ENCODE measurements at places on chromosomes 4 and X. TPM values are rescaled to one million over a fixed set of nuclear protein-coding genes. Genes with fewer than 3 reads are reported as not detected.

DNA sequence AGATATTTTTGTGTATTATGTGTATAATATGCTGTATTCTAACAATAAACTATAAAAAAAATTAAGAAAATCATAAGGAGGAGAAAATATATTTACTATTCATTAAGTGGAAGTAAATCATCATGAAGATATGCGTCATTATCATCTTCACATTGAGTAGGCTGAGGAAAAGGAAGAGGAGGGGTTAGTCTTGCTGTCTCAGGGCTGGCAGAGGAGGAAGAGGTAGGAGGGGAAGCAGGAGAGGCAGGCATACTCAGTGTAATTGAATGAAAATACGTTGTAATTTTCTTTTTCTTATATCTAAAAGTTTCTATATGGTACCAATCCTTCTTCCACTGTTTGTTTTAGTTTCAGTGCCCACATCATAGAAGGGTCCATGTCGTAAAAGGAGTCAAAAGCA is 9.8 kb upstream of the TMEM185A start:
- no peaks in the 10 kb centered on the region for H3K27me3 ChIP-seq
- H3K4me1 ChIP-seq = no peaks in the 10 kb centered on the region
- no peak overlapping the region for H3K27ac ChIP-seq

Gene IL2
- not detected for total RNA-seq

DNA sequence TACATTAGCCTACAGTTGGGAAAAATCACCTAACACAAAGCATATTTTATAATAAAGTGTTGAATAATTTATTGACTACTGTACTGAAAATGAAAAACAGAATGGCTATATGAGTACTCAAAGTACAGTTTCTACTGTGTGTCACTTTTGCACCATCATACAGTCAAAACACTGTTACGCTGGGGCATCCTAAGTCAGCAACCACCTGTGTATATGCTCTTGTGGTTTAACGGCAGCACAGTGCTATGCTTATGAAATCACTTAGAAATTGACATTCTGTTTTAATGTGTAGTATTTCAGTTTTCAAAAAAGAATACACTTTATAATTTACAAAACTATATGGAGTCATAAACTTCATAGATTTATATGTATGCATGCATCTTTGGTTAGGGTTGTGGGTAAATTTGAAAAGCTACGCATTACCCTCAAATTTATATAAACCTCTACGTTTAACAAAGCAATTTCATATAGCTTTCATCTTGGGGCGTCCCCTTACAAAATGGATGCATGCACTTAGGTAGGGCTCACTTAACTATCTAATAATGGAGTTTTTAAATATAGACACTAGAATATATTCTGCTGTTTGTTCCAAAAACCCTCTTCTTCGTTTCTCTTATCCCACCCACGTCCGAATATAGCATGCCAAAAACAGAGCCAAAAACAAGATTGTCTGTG is 690 bp upstream of the NEIL3 start:
- H3K27me3 ChIP-seq = no peaks in the 10 kb centered on the region
- 0 out of 2 replicates have a peak, but pooled peaks cover 3% of the 10 kb centered on the region for H3K36me3 ChIP-seq
- no peak for DNase-seq
- peak overlapping the region; percentile 96 for H3K4me3 ChIP-seq
- H3K4me1 ChIP-seq = peaks cover 2% of the 10 kb centered on the region

GRCh38 chr4:15926486-15926885 is 12.1 kb downstream of the FGFBP1 start:
- peaks cover 12% of the 10 kb centered on the region for H3K27me3 ChIP-seq
- DNase-seq = no peak
- no peaks in the 10 kb centered on the region for H3K36me3 ChIP-seq
- H3K4me3 ChIP-seq = no peak overlapping the region

DNA sequence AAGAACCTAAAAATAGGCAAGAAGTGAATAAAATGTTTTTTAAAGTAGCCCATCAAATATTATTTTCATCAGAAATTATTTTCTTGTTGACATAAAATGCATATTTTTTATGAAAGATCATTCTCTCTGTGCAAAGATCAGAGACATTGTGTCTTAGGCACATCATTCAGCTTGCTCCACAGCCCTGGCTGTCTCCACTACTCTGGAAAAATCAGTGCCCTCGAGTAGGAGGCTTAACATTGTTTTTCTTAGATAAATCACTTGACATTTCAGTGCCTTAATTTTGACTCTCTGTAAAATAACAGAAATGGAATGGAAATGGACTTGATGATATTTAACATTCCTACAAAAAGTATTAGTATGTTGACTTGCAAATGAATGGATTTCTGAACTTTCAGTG is 77.9 kb downstream of the FAT4 start:
- no peak for DNase-seq
- H3K4me3 ChIP-seq = no peak overlapping the region
- no peaks in the 10 kb centered on the region for H3K27me3 ChIP-seq
- peaks cover 16% of the 10 kb centered on the region for H3K4me1 ChIP-seq
- no peak overlapping the region for H3K27ac ChIP-seq
- H3K36me3 ChIP-seq = no peaks in the 10 kb centered on the region

DNA sequence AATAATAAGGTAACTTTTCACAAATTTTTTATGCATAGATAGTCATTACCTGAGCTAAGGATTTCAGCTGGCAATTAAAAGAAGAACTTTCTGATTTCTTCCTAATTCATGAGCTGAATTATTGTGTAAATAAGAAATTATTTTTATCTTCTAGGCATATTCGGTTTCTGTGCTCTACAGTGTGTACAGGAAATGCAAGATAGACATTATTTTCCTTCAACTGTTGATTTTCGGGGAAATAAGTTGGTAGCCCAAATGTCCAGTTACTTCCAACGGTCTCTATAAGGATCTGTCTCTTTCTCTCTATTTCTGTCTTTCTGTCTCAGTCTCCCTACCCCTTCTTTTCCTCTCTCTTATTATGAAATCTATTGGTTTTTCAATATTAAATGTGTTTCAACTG is 137.3 kb upstream of the CLNK start:
- H3K27me3 ChIP-seq = no peaks in the 10 kb centered on the region

DNA sequence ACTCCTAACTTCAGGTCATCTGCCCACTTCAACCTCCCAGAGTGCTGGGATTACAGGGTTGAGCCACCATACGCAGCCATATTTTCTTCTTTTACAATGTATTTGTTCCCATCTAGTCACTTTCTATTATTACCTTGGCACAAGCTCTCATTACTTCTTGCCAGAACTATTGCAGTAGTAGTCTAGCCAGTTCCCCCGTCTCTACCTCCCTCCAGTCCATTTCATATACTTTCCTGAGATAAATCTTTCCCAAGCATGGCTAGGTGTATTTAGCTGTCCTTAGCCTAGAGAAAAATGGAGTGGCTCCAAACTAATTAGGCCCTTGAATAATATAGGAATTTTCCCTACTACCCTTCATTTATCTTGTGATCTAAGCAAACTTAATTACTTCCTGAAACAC is 412.2 kb downstream of the RPA4 start:
- DNase-seq = no peak
- no peaks in the 10 kb centered on the region for H3K36me3 ChIP-seq
- no peak overlapping the region for H3K4me3 ChIP-seq
- no peaks in the 10 kb centered on the region for H3K4me1 ChIP-seq

GRCh38 chrX:68650491-68650890 is 3.0 kb downstream of the STARD8 start:
- H3K27ac ChIP-seq = no peak overlapping the region
- no peak for DNase-seq
- H3K4me3 ChIP-seq = no peak overlapping the region

Gene PPARGC1A
- total RNA-seq = 0.15 TPM

DNA sequence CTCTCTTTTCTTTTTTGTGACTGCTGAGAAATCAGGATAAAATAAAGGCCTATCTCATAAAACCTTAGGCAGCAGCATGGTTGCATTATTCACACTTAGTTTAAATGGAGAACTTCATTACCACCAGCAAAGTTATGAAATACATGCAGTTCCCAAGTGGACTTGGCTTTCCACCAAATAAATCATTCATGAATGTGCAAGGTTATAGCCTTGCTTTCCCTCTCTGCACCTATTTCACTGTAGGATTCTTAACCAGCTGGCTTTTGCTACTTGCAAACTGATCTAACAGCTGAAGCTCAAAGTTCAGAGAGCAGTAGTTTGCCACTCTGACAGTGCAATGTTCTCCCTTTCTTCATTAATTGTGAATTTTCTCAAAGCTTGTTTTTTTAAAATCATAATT is 140.1 kb upstream of the SMIM31 start:
- no peaks in the 10 kb centered on the region for H3K27me3 ChIP-seq
- H3K27ac ChIP-seq = no peak overlapping the region
- no peak overlapping the region for H3K4me3 ChIP-seq
- H3K4me1 ChIP-seq = no peaks in the 10 kb centered on the region
- DNase-seq = no peak

DNA sequence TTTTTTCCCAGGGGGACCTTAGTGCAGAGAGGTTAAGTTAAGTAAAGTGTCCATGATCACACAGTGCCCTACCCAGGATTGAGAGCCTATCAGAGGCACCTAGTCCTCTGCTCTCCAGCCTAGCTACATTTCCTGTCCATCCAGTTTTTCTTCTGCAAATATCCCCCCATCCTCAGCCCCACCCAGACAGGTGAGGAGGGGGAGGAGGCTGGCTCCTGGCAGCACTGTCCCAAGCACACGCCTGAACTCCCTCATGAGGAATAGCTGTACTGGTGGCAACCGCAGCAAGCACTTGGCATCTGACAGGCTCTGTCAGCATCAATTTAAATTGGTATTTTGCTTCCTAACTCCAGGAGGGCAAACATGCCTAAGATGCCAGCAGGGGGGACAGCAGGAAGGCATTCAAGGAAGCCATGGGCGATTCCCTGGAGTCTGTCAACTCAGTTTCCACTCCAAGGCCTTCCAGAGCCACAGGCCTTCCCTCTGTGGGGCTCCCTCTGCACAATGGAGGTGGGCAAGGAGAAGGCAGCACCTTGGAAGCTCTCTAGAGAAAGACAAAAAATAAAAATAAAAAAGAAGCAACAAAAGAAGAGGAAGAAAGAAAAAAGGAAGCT is 6.4 kb upstream of the FRMPD3 start:
- no peak overlapping the region for H3K27ac ChIP-seq
- no peak for DNase-seq
- no peaks in the 10 kb centered on the region for H3K4me1 ChIP-seq
- no peak overlapping the region for H3K4me3 ChIP-seq

DNA sequence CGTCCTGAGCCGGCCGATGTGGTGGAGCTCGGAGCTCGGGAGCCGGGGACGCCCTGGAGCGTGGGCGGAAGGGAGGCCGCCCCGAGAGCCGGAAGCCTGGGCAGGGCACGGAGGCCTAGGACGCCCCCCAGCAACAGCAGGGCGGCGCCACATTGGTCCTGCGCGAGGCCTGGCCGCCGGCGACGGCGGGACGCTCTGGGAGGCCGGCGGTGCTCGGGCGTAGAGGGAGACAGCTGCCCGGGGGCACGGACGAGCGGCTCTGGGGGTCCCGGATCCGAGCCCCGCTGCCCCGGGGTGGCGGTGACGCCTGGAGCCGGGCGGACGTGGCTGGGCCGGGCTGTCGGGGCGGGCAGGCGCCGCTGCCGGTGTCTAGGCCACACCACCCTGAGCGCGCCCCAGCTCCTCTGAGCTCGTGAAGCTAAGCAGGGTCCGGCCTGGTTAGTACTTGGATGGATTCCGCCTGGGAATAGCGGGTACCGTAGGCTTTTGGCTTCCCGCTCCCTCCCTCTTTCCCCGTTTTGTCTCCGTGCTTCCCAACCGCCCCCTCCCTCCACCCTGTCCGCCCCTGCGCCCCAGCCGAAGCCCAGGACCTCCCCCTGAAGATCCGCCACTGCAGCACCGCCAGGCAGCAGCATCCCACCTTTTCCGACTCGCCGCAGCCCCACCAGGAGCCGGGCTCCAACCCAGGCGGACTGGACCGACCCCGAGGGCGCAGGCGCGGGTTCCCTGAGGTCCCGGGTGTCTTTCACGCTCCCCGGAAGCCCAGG is 12.1 kb downstream of the FRG2 start:
- H3K27me3 ChIP-seq = no peaks in the 10 kb centered on the region
- no peak for DNase-seq
- H3K36me3 ChIP-seq = no peaks in the 10 kb centered on the region
- H3K27ac ChIP-seq = no peak overlapping the region
- H3K4me1 ChIP-seq = no peaks in the 10 kb centered on the region

Gene ABCG2
- 0.35 TPM for total RNA-seq

GRCh38 chrX:2698604-2699003 is 7.5 kb downstream of the CD99 start:
- no peak overlapping the region for H3K27ac ChIP-seq
- no peak for DNase-seq
- H3K27me3 ChIP-seq = no peaks in the 10 kb centered on the region
- H3K4me1 ChIP-seq = peaks cover 12% of the 10 kb centered on the region

Gene ZDHHC15
- total RNA-seq = 0.67 TPM

GRCh38 chr4:186789651-186790050 is 66.0 kb upstream of the FAT1 start:
- peak; percentile 48 for DNase-seq
- H3K36me3 ChIP-seq = no peaks in the 10 kb centered on the region
- H3K27me3 ChIP-seq = no peaks in the 10 kb centered on the region

DNA sequence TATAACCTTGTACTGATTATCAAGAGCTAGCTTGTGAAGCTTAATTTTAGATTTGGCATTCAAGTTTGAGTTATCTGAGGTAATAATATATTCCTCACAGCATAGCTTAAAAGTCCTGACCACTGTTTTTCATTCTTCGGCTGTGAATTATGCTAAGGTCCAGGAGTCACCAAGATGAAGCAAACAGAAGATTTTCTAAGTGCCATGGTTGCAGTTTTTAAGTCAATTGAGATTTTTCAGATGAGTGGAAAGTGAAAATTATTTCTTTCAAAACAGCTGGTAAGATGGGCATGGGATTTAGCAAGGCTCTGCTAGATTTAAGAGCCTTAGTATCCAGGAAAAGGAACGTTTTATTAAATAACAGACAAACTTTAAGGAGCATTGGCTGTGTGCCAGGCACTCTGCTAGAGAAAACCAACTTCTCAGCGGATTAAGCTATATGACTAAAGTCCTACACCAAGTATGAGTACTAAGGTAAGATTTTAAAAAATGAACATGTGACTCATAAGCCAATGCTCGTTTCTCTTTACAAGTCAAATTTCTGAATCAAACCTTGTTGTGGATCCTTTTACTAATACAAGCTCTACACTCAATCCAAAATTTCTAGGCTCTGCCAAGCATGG is 149.9 kb upstream of the IL15 start:
- H3K27me3 ChIP-seq = no peaks in the 10 kb centered on the region
- H3K4me3 ChIP-seq = no peak overlapping the region
- no peak for DNase-seq
- no peak overlapping the region for H3K27ac ChIP-seq

Gene LDB2
- 0.51 TPM for total RNA-seq

DNA sequence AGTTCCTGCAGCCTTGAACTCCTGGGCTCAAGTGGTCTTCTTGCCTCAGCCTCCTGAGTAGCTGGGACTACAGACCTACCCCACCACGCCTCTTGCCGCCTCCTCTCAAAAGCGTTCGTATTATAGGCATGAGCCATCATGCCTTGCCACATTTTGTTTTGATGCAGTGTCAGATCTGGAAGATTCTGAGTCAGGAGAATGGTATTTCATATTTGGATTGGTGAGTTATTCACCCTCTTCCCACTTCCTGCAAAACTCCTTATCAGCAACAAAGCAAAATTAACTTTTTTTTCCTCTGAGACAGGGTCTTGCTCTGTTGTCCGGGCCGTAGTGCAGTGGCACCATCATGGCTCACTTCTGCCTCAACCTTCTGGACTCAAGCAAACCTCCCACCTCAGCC is 29.6 kb downstream of the REST start:
- DNase-seq = no peak
- no peaks in the 10 kb centered on the region for H3K27me3 ChIP-seq
- no peaks in the 10 kb centered on the region for H3K4me1 ChIP-seq
- H3K4me3 ChIP-seq = no peak overlapping the region
- H3K27ac ChIP-seq = no peak overlapping the region

Gene USP17L11
- not detected for total RNA-seq

Gene RPL34
- total RNA-seq = 2,370 TPM

- H3K4me3 ChIP-seq = no peak overlapping the region
- H3K27ac ChIP-seq = no peak overlapping the region
- no peaks in the 10 kb centered on the region for H3K4me1 ChIP-seq
- no peak for DNase-seq
These were observed 849.6 kb upstream of the POU3F4 start for GRCh38 chrX:82658492-82658891.
